ENCODE measurements at places on chromosomes 3 and 15.
A peak's percentile ranks its signal among the peaks of the same experiment; 100 is the strongest.

- no peaks in the 10 kb centered on the region for H3K36me3 ChIP-seq
- H3K4me3 ChIP-seq = no peak overlapping the region
- no peaks in the 10 kb centered on the region for H3K27me3 ChIP-seq
Observed at GRCh38 chr3:126562737-126563276, 4.1 kb upstream of the C3orf22 start.

GRCh38 chr3:184524981-184525336 lies 36.6 kb upstream of the EPHB3 start:
- no peak overlapping the region for H3K27ac ChIP-seq
- H3K4me1 ChIP-seq = peaks cover 26% of the 10 kb centered on the region
- no peak for DNase-seq
- H3K36me3 ChIP-seq = no peaks in the 10 kb centered on the region

DNA sequence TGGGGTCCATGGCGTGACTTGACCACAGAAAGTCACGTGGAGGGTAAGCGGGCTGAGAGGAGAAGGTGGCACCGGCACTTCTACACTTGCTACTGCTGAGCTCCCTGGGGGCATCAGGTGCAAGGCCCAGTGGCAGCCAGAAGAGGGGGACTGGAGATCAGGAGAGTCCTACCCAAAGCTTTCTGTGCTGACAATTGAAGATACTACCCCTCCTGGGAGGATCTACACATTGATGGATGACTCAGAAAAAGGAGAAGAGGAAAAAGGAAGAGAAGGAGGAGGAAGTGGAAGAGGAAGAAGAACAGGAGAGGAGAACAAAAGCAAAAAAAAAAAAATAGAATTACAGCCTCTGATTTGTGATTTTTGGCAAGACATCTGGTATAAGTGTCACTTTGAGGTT lies 41.2 kb downstream of the MYO5C start:
- H3K36me3 ChIP-seq = no peaks in the 10 kb centered on the region
- no peak overlapping the region for H3K4me3 ChIP-seq
- no peak for DNase-seq
- H3K27ac ChIP-seq = no peak overlapping the region
- no peaks in the 10 kb centered on the region for H3K27me3 ChIP-seq

DNA sequence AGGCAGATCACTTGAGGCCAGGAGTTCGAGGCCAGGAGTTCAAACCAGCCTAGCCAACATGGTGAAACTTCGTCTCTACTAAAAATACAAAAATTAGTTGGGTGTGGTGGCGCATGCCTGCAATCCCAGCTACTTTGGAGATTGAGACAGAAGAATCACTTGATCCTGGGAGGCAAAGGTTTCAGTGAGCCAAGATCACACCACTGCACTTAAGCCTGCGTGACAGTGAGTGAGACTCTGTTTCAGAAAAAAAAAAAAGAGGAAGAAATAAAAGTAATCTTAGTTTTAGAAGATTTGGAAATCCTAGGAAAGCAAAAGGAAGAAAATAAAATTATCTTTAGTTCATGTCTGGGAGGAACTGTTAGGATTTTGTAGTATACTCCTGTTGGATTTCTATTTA lies 77.2 kb downstream of the IL12A start:
- no peaks in the 10 kb centered on the region for H3K27me3 ChIP-seq
- H3K36me3 ChIP-seq = no peaks in the 10 kb centered on the region
- no peak for DNase-seq
- no peaks in the 10 kb centered on the region for H3K4me1 ChIP-seq
- H3K4me3 ChIP-seq = no peak overlapping the region

GRCh38 chr3:111151438-111151837 lies 79.8 kb downstream of the NECTIN3 start:
- no peaks in the 10 kb centered on the region for H3K36me3 ChIP-seq
- no peaks in the 10 kb centered on the region for H3K27me3 ChIP-seq
- H3K27ac ChIP-seq = no peak overlapping the region

DNA sequence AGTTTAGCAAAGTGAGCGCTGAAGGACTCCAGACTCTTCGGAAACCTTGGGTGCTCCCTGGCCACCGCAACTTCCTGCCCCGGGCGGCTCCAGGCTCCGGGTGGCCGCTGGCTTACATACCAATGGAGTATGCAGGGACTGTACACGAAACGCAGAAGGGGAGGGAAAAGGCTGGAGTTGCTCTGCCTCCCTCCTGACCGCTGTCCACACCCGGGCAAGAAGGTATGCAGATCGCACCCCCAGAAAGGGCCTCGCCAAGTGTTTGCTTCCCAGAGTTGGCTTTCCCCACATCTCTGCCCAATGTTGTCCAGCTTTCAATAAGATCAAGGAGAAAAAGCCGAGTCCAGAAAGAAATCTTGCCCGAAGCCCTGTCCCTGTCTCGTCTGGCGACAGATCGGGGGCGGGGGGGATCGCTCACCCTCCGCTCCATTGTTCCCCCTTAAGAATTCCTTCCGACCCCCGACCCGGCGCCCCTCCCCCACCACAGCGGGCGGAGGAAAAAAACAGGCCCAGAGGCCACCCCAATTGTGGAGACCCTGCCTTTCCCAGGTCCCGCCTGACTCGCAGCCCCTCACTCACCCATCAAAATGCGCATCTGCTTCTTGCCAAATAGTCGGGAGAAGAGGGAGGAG lies 533 bp downstream of the ARF4 start:
- H3K27me3 ChIP-seq = no peaks in the 10 kb centered on the region
- DNase-seq = peak; percentile 92
- H3K36me3 ChIP-seq = no peaks in the 10 kb centered on the region
- peak overlapping the region; percentile 95 for H3K27ac ChIP-seq

- DNase-seq = no peak
- H3K4me1 ChIP-seq = peaks cover 30% of the 10 kb centered on the region
- H3K27ac ChIP-seq = no peak overlapping the region
- no peaks in the 10 kb centered on the region for H3K27me3 ChIP-seq
Observed at GRCh38 chr15:40909662-40910630, 15.7 kb downstream of the VPS18 start.

GRCh38 chr15:75140080-75140879 lies 61.4 kb upstream of the C15orf39 start:
- DNase-seq = no peak
- no peak overlapping the region for H3K4me3 ChIP-seq
- peaks cover 7% of the 10 kb centered on the region for H3K4me1 ChIP-seq
- no peaks in the 10 kb centered on the region for H3K36me3 ChIP-seq
- H3K27ac ChIP-seq = no peak overlapping the region

GRCh38 chr3:19967812-19968211 lies 20.9 kb downstream of the RAB5A start:
- H3K4me3 ChIP-seq = no peak overlapping the region
- no peak for DNase-seq
- H3K36me3 ChIP-seq = no peaks in the 10 kb centered on the region
- H3K27me3 ChIP-seq = no peaks in the 10 kb centered on the region
- peaks cover 9% of the 10 kb centered on the region for H3K4me1 ChIP-seq

- H3K4me1 ChIP-seq = no peaks in the 10 kb centered on the region
- H3K27ac ChIP-seq = no peak overlapping the region
- no peaks in the 10 kb centered on the region for H3K27me3 ChIP-seq
- H3K4me3 ChIP-seq = no peak overlapping the region
- H3K36me3 ChIP-seq = peaks cover 62% of the 10 kb centered on the region
Observed at GRCh38 chr3:123148772-123149171, 53.0 kb upstream of the SEC22A start.

DNA sequence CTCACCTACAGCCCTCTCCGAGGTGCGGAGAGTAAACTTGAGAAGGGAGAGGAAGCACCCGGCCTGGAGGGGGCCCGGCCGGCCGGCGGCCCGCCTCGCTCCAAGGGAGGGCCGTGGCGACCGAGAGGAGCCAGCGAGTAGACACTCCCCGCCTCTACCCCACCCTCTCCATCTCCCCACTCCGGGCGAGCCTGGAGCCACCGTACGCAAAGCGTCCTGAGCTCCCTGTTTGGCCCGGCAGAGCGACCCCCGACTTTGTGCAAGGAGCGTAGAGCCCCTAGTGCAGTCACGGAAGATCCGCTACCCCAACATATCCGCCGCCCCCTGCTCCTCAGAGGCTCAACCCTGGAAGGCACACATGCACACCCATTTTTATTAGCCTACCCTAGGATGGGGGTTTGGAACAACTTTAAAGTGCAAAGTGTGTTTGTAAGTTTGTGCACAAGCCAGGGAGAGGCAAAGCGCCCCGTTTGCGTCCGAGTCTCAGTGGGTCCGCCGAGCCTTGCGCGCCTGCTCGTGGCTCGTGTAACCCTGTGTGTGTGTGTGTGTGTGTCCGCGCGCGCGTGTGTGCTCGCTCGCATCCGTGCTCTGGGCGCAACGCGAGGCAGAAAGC lies 508 bp upstream of the SMAD6 start:
- H3K4me1 ChIP-seq = peaks cover 54% of the 10 kb centered on the region
- peaks cover 16% of the 10 kb centered on the region for H3K27me3 ChIP-seq
- no peaks in the 10 kb centered on the region for H3K36me3 ChIP-seq
- no peak for DNase-seq
- H3K27ac ChIP-seq = peak overlapping the region; percentile 86

DNA sequence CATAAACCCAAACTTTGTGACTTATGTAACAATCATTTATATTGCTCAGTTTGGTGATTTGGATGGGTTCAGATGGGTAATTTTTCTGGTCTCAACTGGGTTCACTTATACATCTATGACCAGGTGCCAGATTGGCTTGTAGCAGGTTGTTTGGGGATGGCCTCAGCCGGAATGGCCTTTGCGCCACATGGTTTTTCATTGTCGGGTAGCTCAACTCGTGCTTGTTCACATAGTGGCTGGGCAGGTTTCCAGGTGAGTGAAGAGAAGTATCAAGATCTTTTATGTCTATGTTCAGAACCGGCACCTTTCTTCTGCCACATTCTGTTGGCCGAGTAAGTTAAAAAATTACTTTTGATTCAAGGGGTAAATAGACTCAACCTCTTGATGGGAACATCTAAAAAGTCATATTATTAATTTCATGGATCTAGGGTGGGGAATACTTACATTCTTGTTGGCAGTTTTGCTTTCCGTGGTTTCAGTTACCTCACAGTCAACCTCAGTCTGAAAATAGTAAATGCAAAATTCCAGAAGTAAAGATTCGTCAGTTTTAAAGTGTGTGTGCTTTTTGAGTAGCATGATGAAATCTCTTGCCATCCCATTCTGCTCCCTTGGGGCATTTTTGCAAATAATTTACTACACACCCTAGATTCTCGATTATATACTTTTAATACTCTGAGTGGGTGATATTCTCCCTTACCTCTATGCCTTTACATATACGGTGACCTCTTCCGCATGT lies 745.7 kb upstream of the CCDC54 start:
- DNase-seq = no peak
- H3K4me1 ChIP-seq = no peaks in the 10 kb centered on the region
- H3K27me3 ChIP-seq = no peaks in the 10 kb centered on the region
- no peak overlapping the region for H3K27ac ChIP-seq

DNA sequence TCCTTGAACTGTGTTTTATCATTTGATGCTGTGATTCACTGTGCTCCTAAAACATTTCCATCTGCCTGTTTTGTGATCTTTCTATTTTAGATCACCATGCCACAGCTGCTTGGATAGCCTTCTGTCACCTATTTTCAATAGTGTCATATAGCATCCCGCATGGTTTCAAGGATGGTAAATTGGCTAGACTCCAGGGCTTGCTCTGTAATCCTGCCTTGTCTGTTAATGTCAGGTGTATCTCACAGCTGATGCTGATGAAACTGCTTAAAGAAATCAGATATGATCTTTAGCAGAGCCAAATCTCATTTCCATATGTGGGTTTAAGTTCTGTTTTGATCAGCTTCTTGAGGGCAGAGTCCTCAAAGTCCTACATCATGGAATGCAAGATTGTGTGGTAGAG lies 182.2 kb downstream of the UBE2E2 start:
- DNase-seq = no peak
- no peak overlapping the region for H3K27ac ChIP-seq
- no peaks in the 10 kb centered on the region for H3K27me3 ChIP-seq
- H3K4me3 ChIP-seq = no peak overlapping the region

- H3K4me3 ChIP-seq = no peak overlapping the region
- H3K27me3 ChIP-seq = no peaks in the 10 kb centered on the region
- H3K4me1 ChIP-seq = no peaks in the 10 kb centered on the region
- no peak overlapping the region for H3K27ac ChIP-seq
- no peak for DNase-seq
Observed at GRCh38 chr3:23629181-23629894, 176.4 kb upstream of the UBE2E1 start.

GRCh38 chr15:78437107-78437761 lies 782 bp upstream of the IREB2 start:
- peaks cover 3% of the 10 kb centered on the region for H3K36me3 ChIP-seq
- peaks cover 2% of the 10 kb centered on the region for H3K27me3 ChIP-seq
- peak overlapping the region; percentile 92 for H3K27ac ChIP-seq
- H3K4me1 ChIP-seq = peaks cover 45% of the 10 kb centered on the region

GRCh38 chr3:156957715-156958114 lies 131.6 kb downstream of the LEKR1 start:
- no peaks in the 10 kb centered on the region for H3K27me3 ChIP-seq
- no peak overlapping the region for H3K4me3 ChIP-seq
- no peak overlapping the region for H3K27ac ChIP-seq
- H3K36me3 ChIP-seq = no peaks in the 10 kb centered on the region

DNA sequence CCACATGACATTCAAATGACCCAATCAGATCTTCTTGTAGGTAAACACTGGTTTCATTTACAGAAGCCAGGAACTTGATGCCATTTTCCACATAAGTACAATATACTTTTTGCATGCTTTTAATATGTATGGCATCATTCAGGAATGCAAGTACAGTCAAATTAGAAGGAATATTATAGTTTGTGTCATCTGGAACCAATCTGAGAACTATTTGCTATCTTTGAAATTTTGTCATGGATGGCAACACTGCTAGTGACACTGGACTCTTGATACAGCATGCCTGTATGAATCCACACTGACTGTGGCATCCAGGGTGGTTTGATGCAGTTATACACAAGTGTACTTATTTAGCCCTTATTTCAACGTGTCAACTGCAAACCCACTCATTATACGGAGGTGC lies 141.6 kb downstream of the EBLN2 start:
- no peaks in the 10 kb centered on the region for H3K27me3 ChIP-seq
- H3K4me3 ChIP-seq = no peak overlapping the region
- no peaks in the 10 kb centered on the region for H3K4me1 ChIP-seq
- no peak for DNase-seq
- no peaks in the 10 kb centered on the region for H3K36me3 ChIP-seq
- no peak overlapping the region for H3K27ac ChIP-seq

- peaks cover 34% of the 10 kb centered on the region for H3K36me3 ChIP-seq
- no peak for DNase-seq
- peaks cover 59% of the 10 kb centered on the region for H3K4me1 ChIP-seq
- H3K27ac ChIP-seq = no peak overlapping the region
- H3K27me3 ChIP-seq = no peaks in the 10 kb centered on the region
Observed at GRCh38 chr3:46936733-46937250, 39.8 kb downstream of the CCDC12 start.

DNA sequence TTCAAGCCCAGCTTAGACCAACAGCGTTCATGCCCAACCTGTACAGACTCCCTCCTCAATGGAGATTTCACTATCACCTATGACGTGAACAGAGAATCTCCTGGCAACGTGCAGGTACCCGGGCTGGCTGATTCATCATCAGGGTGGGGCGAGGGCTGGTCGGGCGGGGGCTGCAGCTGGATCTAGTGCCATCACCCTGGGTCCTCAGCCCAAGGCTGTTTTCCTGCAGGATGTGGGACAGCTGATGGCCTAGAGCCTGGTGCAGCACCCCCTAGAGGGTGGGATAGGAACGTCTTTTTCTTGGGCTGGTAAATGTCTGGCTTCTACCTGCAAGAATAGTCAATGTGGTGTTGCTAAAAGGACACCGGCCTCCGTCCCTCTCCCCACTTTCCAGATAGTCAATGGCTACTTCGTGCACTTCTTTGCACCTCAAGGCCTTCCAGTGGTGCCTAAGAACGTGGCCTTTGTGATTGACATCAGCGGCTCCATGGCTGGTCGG lies 4.4 kb downstream of the ITIH3 start:
- H3K27ac ChIP-seq = no peak overlapping the region
- no peak for DNase-seq
- no peaks in the 10 kb centered on the region for H3K27me3 ChIP-seq
- H3K4me1 ChIP-seq = no peaks in the 10 kb centered on the region

Data from suprapubic skin (tissue), 4 donors.